Frontal cortex (tissue), 4 donors: ENCODE measurements at places on chromosomes 4 and X.

- DNase-seq, result no peak
Observed at GRCh38 chr4:5126231-5126630, 75.0 kb downstream of the STK32B start.

- no peak for DNase-seq
Observed at GRCh38 chrX:12579311-12579710, 211.9 kb upstream of the PRPS2 start.

DNA sequence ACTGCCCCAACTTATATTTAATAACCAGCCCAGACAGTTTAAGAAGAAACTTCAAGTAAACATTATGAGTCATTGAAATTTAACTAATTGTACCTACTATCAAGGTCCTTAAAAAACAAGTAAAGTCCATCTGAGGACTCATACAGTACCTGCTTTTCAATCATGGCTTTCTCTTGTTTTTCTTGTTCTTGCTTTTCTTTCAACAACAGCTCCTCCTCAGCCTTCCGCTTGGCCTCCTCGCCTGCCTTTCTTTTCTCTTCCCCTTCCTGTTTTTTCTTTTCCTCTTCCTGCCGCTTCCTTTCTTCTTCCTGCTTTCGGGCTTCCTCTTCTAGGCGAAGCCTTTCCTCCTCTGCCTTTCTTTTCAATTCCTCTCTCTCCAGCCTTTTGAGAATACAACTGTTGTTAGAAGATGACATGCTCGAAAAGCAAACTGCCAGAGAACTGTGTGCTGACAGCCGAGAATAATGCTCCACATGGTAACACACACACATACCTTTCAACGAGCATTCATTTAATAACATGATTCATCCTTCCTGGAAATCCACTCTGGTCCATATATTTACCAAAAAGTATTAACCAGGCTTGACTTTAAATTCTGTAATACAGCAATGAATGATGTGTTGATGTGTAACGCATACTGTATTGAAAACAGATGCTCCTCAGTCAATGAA lies 25.2 kb upstream of the BCLAF3 start:
- no peak for DNase-seq

- no peak for DNase-seq
Observed at GRCh38 chrX:73615022-73615421, 52.0 kb downstream of the CHIC1 start.

DNA sequence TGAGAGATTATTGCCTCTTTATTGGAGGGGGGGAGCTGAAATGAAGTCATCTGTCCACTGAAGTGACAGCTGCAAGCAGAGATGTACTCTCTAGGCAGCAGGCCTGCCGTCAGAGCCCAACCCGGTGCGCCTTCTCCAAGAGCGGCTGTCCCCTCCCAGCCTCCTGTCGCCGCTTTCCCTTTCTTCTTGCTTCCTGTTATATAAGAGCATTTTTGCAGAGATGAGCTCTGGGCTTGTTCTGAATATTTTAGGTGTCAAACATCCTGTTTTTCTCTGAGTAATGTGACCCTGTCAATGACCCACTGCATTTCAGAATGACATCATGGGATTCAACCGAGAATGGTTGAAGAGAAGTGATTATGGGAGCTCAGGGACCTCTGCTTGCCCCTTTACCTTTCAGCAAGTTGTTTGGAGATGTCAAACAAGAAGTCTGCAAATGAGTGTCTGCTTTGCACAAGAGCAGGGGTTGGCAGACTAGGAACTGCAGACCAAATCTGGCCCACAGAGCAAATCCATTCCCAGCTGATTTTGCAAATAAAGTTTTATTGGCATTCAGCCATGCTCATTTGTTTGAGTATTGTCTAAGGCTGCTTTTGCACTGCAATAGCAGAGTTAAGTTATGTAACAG lies 79.9 kb downstream of the SLC9A6 start:
- no peak for DNase-seq

- DNase-seq, result no peak
Observed at GRCh38 chr4:39893693-39894072, 84.0 kb downstream of the PDS5A start.

GRCh38 chrX:134570899-134571298 lies 87.4 kb downstream of the PLAC1 start:
- no peak for DNase-seq

DNA sequence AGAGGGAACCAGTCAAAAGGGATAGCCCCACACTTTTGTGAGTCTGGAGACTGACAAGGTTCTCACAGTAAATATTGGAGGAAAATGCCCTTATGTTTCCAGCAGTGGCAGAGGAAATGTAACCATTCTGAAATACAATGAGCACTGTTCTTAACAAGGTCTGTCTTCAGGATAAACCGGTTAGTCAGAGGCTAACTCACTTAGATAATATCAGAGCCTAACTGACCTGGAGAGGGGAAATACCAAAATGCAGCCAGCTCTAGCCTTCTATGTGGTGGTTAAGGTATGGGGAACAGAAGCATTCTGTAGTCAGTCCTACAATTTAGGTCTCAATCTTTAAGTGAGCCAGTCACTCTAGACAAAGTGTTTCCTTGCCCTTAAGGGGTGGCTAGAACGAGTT lies 70.8 kb downstream of the TBCK start:
- DNase-seq, result no peak

DNA sequence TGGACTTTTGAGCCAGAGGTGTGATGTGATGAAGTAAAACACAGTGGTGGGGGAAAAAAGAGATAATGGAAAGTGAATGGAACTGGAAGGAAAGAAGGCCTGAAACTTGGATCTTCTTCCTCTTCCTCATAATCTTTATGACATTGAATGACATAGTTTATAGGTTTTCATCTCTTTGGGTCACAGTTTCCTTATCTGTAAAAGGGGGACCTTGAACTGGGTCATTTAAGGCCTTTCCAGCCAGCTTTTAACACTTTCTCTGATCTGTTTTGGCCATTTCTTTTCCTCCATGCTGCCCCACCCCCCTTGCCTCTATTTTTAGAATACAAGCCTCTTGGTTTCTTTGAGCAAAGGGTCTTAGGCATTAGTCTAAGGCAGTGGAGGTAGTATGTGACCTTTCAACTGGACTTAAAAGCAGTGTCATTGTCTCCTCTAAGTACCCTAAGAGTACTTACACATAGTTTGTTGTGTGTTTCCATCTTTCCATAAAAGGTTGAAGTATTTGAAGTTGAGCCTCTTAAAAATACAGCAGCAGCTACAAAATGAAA lies 7.8 kb downstream of the CPEB2 start:
- DNase-seq, result no peak

- no peak for DNase-seq
Observed at GRCh38 chr4:31351695-31352094, 631.5 kb downstream of the PCDH7 start.

DNA sequence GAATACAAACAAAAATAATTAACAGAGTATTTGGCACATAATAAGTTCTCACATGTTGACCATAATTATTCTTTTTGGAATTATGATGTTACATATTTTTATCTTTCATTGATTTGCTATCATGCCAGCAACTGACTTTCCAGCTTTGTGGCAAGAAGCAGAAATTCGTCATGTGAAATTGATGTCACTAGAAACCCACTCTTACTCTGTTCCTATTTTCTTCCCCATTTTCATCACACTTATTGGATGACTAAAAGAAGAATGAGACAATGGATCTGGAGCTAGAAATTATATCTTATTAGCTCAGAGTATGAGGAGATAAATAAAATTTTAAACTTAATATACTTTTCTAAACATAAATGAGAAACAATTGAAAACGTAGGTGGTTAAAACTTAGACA lies 31.9 kb downstream of the EGF start:
- no peak for DNase-seq

DNA sequence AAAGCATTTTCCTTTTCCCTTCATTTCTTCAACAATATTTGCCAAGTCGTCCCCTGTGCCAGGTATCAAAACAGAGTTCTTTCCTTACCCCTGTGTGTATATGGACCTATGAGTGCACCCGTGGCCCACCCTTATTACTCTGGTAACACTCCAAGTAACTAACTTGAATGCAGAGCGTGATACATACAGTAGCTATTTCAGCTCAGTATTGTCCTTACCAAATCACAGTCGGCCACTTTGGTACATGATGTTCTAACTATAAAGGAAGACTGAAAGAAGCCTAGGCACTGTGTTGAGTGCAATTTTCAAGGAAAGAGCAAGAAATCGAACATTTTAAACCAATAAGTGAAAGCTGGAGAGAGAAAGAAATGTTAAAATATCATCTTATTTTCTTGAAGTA lies 88.4 kb downstream of the ARX start:
- no peak for DNase-seq

DNA sequence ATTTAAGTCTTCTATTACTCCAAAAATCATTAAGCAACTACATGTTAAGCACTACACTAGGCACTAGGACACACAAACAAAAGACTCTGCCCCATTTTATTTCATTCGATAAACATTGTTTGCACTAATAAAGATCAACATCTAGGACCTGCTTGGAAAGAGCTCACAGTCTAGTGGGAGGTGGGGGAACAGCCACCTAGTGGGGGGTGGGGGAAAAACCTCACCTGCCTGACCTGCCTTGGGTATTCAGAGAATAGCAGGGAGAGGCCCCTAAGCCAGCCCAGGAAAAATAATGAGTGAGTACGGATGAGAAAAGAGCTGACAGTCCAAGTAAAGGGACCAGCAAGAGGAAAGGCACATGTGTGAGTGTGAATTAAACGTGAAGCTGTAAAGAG lies 52.2 kb downstream of the PRDM5 start:
- no peak for DNase-seq
